ENCODE measurements at places on chromosomes 12 and 14.

GRCh38 chr14:102692334-102692733, 84.9 kb upstream of the TRAF3 start:
- DNase-seq, result no peak

DNA sequence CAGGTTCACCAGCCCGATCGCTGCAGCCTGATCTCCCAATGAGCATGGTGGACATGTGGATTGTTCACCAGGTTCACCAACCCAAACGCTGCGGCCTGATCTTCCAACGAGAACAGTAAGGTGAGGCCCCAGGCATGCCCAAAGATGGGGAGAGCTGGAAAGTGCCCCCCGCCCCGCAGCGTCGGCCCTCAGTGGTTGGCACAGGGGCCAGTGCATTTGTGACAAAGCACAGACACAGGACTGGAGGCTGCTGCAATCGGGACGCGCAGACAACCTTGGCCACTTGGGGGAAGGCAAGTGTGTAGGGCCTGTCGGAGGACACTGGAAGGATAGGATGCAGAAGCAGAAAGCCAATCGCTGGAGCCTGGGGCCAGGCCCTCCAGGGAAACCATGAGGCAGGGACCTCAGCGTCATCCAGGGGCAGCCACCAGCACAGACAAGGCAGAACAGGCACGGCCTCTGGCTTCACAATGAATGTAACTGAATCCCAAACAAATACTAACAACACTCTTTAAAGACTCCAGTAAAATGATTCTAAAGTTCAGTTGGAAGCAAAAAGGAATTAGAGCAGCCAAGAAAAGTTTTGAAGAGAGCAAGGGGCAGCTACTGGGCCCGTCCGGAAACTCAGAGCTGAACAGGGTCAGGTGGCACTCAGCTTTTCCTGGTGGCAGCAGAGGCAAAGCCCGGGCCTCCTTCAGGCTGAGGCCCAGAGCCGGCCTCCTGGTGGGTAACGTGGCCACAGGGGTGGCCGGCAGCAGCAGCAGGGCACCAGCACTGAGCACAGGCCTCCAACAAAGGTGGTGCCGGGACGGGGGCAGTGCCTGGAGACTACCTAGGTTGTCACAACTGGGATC, 13.3 kb downstream of the BRF1 start:
- DNase-seq, result no peak

DNA sequence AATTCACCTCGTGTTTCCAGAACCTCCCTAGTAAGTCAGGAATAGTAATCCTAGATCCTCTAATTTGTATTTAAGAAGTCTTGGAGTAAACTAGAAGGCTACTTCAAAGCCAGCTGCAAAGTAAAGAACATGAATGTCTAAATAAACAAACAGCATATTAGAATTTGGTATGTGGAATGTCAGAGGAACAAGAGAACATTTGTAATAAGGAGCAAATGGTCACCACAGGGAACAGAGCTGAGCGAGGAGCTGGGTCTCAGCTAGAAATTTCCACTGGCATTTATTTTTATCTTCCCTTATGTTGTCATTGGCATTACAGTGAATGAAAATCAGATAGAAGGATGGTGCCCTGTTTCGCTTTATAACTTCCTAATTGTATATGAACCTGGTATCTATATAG, 50.2 kb downstream of the FRMD6 start:
- DNase-seq, result no peak

DNA sequence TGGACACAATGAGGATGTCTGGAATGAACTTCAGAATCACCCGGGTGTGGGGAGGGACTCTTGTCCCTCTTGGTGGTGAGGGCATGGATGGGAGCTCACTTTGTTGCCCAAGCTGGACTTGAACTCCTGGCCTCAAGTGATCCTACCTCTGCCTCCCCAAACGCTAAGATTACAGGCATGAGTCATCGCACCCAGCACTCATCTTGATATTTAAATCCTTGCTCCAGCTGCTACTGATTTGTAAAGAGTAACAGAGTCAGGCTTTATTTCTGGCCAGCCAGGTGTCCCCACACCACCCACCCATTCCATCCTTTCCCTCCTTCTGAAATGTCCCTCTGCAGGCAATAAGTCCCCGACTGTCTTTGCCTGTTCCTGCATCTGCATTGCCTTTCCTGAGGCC, 4.9 kb downstream of the DDX54 start:
- DNase-seq, result no peak

DNA sequence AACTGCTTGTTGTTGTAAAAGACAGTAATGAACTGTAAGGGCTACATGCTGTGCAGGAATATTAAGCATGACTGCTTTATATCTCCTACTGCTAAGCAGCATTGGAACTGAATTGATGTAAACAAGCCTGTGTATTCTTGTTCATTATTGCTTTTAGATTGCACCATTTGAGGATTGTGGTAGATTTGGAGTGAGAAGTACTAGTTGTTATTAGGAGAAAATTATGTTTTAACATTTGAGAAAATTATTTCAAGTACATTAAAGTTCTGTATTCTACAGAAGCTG, 212.7 kb downstream of the ERC1 start:
- DNase-seq, result no peak

- DNase-seq, result no peak
Observed at GRCh38 chr14:98415766-98416165, 856.2 kb downstream of the BCL11B start.

GRCh38 chr14:19800282-19801117, 3.1 kb upstream of the OR4N2 start:
- peak; percentile 93 for DNase-seq

GRCh38 chr12:55515696-55516095, 23.5 kb downstream of the OR6C68 start:
- no peak for DNase-seq

- DNase-seq, result no peak
Observed at GRCh38 chr12:11694528-11694927, 45.1 kb downstream of the ETV6 start.

DNA sequence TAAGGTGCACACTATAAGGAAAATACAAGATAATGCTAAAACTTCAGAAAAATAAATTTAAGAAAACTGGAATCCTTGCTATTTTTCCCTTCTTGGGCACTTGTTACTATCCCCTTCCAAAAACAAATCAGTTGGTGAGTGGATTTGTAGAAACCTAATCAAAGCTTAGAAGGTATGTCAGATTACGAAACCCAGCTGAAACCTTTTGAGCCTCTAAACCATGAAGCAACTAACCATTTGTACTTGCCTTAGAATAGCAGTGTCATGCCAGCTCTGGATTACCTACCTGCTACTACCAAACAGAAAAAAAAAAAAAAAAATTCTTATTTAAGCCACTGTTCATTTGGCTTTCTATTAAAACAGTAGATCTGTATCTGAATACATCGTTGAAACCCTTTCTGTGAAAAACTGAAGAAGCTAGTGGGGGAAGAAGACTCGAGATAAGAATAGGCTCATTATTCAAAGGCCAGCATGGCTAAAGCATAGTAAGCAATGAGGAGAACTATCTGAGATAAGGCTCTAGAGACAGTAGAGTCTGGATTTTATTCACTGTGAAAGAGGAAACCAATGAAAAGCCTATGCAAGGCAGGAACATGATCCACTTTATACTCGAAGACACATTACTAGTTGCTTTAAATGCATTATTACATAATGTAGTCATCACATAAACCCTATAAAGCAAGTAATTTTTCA, 30.2 kb downstream of the OSBPL8 start:
- no peak for DNase-seq

- DNase-seq, result no peak
Observed at GRCh38 chr12:64077922-64078321, 144.2 kb downstream of the KICS2 start.

GRCh38 chr12:4918950-4919660, 9.4 kb downstream of the KCNA1 start:
- DNase-seq, result no peak

GRCh38 chr14:68662392-68662791, 130.5 kb downstream of the ZFP36L1 start:
- DNase-seq, result no peak

DNA sequence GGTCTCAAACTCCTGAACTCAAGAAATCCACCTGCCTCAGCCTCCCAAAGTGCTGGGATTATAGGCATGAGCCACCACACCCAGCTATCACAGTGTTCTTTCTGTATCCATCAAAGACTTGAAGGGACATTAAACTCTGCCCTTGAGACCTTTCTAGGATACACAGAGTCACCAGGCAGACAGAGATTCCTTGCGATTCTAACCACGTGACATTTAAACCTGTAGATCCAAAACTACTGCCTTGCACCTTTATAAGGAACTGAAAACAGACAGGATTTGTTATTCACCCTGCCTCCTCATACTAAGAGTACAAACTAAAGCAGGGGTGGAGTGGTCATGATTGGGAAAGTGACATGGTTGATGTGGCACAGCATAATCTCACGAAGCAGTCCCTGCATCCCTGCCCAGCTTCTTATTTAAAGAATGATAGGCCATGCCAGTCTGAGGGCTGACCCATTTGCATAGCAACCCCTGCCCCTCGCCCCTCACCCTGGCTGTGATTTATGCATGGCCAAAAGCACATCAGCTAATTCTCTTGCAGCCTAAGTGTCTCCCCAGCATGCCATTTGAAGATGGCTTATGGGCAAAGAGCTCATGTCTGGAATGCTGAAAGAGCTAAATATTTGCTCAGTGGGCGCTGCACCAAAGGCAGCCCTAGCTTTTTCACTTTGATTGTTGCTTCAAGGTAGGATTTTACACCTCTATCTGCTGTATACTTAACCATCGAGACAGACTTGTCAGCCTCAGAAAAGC, 43.2 kb upstream of the MYBPC1 start:
- no peak for DNase-seq

GRCh38 chr14:63996625-63997220, 143.9 kb downstream of the SYNE2 start:
- DNase-seq, result no peak

GRCh38 chr14:40368314-40368713, 936.1 kb upstream of the FBXO33 start:
- DNase-seq, result no peak

GRCh38 chr14:55102141-55102621, 26.9 kb upstream of the LGALS3 start:
- peak; percentile 56 for DNase-seq

DNA sequence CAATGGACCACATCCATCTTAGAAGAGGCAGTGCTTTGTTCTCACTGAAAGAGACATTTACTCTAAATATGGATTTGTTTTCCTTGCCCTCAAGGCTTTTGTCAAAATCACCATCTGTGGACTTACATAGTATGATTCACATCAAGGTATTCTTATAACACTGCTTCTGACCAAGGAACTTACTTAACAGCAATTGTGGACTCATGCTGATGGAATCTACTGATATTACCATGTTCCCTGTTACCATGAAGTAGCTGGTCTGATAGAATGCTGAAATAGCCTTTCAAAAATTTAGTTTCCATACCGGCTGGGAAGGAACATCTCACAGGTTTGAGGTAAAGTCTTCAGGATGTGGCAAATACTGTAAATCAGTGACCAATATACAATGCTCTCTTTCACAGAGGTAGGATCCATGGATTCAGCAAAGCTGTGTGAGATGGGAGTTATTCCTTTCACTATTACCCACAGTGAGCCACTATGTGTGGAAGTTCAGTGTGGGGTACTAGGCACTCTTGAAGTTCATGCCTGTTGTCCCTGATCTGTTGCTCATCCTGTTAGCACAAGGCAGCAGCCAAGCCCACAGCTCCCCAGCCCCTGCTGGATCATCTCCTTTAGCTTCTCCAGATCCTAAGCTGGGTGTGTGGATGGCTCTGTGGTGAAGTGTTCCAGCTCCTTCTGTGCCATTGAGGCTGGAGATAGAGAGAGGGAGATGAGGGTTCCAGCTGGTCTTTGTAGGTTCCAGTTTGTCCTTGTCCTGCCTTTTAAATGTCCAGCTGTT, 126.4 kb downstream of the ATP23 start:
- DNase-seq, result no peak

DNA sequence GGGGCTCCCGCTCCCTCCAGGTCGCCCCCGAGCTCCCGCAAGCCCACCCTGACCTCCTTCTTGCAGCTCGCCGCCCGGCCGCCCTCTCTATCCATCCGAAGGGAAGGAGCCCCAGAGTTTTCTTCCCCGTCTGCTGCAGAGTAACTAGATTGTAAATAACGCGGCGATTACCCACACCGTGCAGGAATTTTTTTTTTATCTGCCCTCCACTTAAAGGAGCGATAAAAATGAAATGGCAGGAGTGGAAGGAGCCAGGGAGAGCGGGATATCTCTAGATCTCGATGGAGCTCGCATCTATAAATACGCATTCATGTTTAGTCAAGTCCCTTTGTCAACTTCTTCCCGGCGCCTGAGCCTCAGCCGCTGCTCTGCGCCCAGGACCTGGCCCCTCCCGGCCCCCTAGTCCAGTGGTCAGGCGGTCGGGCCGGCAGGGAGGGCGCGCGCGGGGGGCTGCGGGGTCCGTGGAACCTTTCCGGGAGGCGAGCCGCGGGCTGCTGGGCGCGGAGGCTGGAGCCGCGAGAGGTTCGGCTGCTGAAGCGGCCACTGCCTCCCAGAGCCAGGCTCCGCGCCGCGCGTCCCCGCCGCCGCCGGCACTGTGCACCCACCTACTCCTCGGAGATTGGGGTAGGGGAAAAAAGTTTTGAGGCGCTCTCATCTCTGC, 386.0 kb downstream of the BCAT1 start:
- DNase-seq, result peak; percentile 56

DNA sequence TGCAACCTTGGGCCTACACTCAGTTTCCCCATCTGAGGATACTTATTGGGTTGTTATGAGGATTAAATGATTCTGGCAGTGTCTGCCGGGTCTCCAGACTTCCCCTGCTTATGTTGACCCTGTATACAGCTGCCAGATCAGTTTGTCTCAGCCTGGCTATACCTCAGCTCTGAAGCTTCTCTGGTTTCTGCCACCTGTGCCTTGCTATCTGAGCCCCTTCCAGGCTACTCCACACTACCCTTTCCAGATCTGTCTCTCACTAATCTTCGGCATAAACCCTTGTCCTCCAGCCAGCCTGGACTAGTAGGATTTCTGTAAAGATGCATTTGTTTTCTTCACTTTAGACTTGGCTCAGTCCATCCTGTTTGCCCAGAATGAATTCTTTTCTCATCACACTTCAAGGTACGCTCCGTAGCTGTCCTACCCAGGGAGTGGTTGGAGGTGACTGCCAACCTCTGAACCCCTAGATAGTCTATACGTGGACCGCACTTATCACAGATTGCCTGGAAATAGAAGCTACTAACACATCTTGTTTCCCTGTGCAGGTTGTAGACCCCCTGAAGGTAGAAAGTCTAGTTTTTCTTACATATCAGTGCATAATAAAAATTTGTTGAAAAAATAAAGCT, 422.4 kb downstream of the RAD51B start:
- no peak for DNase-seq

GRCh38 chr14:51474854-51475253, 176.9 kb upstream of the FRMD6 start:
- no peak for DNase-seq

DNA sequence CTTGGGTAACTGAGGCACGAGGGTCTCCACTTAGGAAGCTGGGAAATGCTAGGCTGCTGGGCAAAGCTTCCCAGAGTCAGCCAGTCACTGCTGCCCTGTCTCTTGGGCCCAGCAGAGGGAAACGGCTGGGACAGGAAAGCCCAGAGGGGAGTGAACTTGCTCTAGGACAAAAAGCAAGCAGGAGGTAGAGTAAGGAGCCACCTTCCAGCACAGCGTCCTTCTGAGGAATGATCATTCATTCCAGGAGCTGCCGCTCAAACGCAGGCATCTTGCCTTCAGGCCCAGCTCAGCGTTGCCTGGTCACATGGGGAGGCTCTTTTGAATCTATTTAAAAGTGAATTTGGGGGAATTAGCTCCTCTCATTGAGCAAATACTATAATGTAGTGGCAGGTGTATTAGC, 118.6 kb downstream of the CRACR2A start:
- DNase-seq, result no peak

- no peak for DNase-seq
Observed at GRCh38 chr12:85253853-85254252, 26.2 kb upstream of the ALX1 start.

GRCh38 chr12:3600951-3601350, 109.9 kb downstream of the PRMT8 start:
- peak; percentile 52 for DNase-seq

- no peak for DNase-seq
Observed at GRCh38 chr12:76360316-76360715, 12.1 kb upstream of the BBS10 start.
